ENCODE measurements at places on chromosomes 13 and 19. TPM values are rescaled to one million over a fixed set of nuclear protein-coding genes. Genes with fewer than 3 reads are reported as not detected.

The ATG4D gene
- total RNA-seq = 62.4 TPM

DNA sequence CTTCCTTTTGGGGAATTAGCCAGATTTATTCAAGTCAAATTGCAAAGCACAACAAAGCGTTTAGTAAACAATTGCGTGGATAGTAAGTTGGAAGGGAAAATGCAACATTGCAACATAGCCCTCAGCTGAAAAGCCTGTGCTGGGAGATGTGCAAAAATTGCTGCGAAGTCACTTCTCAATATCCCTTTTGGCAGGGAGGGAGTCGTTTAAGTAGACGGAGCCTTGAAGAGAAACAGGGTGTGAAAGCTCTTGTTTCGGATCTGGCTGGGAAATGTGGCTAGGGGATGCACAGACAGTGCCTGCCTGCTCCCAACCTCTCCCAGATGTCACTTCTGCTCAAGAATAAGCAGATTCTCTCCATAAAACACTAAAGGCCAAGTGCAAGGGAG is 56.8 kb downstream of the SLC7A1 start:
- DNase-seq = no peak

DNA sequence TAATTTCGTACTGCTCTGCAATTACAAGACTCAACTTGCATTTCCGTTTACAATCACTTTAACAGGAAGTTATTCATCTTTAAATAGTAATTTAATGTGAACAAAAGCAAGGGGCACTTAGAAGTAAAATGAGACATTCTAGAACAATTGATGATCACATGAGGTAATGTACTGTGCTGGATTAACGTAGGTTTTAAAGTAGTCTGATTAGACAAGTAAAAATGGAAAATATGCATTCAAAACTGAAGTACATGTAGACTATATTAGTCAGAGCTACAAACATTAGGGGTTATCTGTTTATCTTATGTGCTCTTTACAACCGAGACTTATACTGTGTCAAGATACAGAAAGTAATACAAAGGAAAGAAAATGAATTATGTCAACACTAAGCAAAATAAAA is 1528.0 kb downstream of the SLITRK5 start:
- DNase-seq = no peak

GRCh38 chr13:80251403-80251802 is 89.5 kb downstream of the SPRY2 start:
- DNase-seq = peak; percentile 11

The YJEFN3 gene
- total RNA-seq = 2.6 TPM

DNA sequence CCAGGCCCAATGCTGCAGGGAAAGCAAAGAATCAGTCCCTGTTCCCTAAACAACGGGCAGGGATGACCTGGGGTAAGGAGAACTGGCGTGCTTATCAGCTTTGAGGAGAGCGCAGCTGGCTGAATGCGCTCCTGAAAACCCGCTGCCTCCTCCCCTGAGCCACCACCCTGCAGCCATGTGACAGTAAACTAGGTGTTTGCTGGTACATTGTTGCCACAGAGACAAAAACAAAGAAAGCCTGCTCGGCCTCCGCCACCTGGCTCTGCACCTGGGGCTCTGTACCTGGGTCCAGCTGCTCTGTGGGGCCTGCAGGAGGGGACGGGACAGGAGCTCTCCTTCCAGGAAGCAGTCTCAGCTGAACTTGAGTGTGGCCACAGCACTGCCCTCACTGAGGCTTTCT is 21.8 kb downstream of the MCF2L start:
- no peak for DNase-seq

The IPO5 gene
- 129 TPM for total RNA-seq

The STOML3 gene
- total RNA-seq = not detected

The PRSS57 gene
- not detected for total RNA-seq

DNA sequence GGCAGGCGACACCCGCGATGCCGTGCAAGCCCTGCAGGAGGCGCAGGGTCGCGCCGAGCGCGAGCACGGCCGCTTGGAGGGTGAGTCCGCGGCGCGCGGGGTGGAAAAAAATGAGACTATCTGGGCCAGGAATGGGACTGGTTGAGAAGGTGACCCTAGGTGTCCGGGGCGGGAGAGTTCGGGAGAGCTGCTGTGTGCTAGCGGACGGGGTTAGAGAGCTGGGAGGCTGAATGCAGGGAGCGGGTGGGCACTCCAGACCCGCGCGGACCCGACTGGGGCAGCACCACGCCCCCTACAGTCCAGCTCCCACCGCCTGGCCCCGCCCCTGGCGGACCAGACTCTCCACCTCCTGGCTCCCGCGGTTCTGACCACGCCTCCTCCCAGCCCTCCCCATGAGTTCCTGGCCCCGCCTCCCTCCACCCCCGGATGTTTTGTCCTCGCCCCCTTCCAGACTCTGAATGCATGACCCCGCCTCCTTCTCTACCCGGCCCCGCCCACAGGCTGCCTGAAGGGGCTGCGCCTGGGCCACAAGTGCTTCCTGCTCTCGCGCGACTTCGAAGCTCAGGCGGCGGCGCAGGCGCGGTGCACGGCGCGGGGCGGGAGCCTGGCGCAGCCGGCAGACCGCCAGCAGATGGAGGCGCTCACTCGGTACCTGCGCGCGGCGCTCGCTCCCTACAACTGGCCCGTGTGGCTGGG is 1.5 kb downstream of the CLEC11A start:
- peak; percentile 98 for DNase-seq

DNA sequence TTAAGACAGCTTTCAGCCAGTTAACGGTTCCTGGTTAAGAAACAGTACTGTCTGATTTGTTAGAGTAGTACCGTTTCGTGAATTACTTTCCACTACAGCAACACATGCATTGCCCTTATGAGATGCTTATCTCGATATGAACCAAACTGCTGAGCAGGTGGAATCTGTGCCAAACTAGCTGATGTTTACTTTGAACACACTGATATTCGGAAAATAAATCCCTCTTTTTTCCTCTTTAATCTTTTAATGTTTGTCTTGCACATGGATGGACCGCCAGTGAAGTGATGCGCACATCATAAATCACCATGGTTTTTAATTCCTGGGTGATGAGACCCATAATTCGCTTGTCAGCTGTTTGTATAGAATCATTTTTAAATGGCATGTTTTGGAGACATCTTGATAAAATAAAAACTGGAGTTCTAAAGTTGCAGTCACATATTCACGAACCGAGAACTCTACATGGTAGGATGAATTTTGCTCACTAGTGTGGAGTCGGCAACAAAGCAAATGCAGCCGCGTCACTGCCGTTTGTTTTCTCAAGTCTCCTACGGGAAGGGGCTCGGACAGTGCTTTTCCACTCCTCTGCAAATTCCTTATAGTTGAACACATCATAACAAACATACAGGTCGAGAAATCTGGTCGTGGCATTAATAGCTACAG is 1.1 kb downstream of the GJA3 start:
- DNase-seq = no peak

- no peak for DNase-seq
Measured at GRCh38 chr13:25783076-25783475, 268.7 kb downstream of the SHISA2 start.

The MRPL4 gene
- total RNA-seq = 61.7 TPM

DNA sequence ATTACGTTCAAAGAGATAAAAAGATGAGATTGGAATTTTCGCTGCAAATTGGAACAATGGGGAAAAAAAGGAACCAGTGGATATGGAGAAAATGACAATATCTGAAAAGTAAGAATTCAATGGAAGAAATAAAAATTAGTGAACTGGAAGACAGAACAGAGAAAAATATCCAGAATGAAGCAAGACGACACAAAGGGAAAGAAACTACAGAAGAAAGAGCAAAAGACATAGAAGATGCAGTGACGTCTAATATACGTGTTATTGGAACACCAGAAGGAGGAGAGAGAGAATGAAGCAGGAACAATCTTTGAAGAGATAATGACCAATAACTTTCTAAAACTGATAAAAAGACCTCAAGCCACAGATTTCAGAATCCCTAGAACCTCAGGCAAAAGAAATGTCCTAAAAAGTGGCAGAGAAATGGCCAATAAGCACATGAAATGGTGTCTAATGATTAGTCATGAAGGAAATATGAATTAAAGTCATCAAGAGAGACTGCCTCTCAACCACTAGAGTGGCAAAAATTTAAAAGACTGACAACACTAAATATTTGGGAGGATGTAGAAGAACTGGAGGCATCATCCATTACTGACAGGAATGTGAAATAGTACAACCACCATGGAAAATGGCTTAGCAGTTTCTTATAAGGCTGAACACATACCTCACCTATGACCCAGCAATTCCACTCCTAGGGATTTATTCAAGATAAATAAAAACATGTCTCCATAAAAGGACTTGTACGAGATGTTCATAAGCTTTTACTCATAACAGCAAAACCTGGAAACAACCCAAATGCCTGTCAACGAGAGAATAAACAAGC is 56.5 kb downstream of the GADD45B start:
- DNase-seq = no peak

The GPR18 gene
- total RNA-seq = not detected

GRCh38 chr19:18514800-18515682 is 6.8 kb downstream of the ELL start:
- peak; percentile 65 for DNase-seq

- no peak for DNase-seq
Measured at GRCh38 chr19:40033989-40034560, 22.0 kb downstream of the ZNF780B start.

The MTUS2 gene
- total RNA-seq = 155 TPM

The BCL3 gene
- 13.4 TPM for total RNA-seq

- no peak for DNase-seq
Measured at GRCh38 chr13:114259374-114259773, 22.0 kb upstream of the UPF3A start.

DNA sequence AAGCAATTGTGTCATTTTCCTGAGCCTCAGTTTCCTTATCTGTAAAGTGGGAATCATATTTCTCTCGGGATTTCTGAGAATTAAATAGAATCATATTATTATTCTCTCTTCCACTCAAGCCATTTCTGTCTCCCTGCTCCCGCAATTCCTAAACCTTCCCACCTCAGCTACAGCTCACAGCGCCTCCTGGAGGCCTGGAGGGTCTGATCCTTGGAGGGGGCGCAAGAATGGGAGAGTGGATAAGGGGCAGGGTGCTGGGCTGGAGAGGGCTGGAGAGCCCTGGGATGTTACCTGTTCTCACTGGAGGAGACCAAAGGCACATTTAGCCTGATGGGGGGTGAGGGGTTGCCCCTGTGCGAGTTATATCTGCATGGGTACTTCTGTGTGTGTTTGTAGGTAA is 31.1 kb upstream of the CYP2S1 start:
- DNase-seq = no peak

DNA sequence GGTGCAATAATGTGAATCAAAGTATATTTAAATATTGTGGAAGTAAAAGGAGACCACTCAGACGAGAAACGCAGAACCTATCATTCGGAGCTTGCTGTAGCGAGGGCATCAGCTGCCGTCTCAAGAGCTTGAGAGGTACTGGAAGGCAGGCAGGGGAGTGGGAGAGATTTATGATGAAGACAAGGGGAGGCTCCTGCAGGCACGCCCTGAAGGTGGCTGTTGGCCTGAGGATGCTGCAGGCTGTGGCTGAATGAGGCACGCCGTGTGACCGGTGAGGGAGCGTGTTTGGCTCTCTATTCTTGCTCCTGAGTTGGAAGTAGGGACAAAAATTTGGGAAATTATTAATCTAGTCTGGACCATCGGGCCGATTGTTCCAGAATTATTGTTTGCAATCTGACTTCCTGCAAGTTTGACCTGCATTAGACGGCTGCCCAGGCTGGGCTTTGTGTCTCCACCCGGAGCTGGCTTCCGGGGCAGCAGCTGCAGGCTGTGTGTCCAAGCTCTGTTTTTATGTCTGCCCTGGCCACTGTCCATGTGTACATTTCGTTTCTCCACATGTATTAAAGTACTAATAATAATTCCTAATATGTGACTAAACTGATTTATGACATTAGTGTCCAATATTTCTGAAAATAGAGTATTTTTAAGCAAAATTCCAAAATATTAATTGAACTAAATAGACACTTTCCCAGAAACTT is 91.1 kb upstream of the ANKRD10 start:
- peak; percentile 71 for DNase-seq

GRCh38 chr13:35472323-35472881 is 4.1 kb downstream of the MAB21L1 start:
- no peak for DNase-seq

DNA sequence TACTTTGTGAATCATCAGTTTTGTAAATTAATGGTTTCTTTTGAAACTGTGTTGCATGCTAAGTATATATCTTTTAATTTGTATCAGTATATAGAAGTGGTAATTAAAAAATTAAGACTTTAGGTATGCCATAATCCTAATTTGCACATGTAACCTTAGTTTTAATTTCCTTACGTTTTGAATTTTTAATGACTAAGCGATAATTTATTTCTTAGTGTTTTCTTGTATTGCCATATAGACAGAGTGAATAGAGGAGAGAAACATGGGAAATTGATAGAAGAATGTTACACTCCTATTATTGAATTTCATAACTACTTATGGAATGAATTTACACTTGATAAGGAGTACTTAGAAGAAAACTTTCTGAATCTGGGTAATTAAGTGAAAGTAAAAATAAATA is 29.5 kb downstream of the LPAR6 start:
- DNase-seq = no peak

DNA sequence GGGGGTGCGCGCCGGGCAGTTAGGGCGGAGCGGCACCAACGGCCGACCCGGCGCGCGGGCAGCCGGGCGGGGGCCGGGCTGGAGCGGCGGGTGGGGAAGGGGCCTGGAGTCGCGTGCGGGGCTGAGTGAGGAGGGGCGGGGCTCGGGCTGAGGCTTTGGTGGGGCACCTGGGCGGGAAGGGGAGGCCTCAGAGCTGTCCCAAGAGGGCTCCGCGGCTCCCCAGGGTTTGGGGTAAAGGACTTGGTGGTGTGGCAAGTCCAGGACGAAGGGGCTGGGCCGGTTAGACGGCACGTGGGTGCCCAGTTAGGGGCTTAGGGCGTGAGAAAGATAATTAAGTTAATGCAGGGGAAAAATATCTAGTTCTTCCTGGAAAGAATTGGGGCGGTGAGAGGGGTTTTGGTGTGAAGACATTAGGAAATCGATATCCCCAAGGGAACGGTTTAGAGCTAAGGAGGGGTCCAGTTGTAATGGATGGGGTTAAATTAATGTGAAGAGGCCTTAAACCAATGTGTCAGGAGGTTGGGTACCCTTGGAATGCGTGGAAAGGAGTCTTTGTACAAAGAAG is 496 bp downstream of the ZNF574 start:
- DNase-seq = peak; percentile 42

DNA sequence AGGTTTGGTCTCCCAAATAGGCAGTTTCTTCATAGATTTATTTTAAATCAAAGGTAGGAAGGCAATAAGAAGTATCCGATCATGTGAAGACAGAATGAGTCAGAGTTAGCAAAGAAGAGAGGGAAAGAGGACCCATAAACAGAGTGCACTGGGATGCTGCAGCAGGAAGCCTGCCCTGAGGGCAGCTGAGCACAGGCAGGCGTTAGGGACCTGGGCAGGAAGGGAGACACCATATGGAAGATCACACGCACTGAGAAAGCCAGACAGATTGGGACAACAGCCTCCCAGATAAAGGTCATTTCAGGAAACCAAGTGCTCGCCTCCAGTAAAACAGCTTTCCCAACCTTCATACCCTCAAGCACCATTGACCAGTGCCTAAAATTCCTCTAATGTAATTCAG is 598.0 kb downstream of the EFNB2 start:
- no peak for DNase-seq

The GNG7 gene
- total RNA-seq = 56.9 TPM

- DNase-seq = no peak
Measured at GRCh38 chr19:15265214-15265849, 33.1 kb upstream of the EPHX3 start.

All from heart right ventricle (tissue), 16 donors.